ENCODE measurements at places on chromosomes 7 and 10. TPM values are rescaled to one million over a fixed set of nuclear protein-coding genes. Genes with fewer than 3 reads are reported as not detected.

Gene ANK3
- 10.4 TPM for polyA plus RNA-seq

Gene ANKRD7
- 0.03 TPM for polyA plus RNA-seq

Gene AMPH
- 6.6 TPM for polyA plus RNA-seq

Gene SFTPA2
- 4,237 TPM for polyA plus RNA-seq

Gene LIPJ
- 0.12 TPM for polyA plus RNA-seq

Gene SDK1
- polyA plus RNA-seq: 3.7 TPM

Gene SPDYE16
- 0.18 TPM for polyA plus RNA-seq

Gene CPA1
- polyA plus RNA-seq: 0.66 TPM

DNA sequence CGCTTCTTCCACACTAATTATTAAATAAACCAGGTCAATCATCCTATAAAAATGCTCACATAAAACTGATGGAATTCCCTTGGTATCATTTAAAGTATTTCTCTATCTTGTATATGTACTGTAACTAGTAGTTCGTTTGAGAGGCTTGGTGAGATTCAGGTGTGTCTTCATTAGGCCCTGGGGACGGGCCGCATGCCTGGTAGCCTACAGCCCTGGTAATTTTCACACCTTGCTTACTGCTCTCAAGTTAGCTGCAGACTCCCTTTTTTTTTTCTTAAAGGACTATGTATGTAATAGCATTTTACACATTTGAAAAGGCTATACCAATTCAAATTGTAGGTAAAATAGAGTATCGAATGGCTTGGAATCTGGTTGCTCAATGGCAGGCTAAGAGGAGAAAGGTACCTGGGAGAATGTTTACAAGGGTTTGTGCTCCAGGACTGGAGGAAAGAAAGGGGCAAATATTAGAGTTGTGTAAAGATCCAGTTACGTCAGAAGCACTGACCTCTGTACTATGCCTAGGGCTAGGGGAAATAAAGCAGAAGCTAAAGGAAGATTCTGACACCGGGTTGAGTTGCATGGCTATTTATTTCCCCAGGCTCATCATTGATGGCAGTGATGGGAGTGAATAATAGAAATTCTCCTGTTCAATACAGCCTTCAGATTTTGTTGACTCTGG lies 58.8 kb upstream of the PNLIP start:
- no peak for DNase-seq

DNA sequence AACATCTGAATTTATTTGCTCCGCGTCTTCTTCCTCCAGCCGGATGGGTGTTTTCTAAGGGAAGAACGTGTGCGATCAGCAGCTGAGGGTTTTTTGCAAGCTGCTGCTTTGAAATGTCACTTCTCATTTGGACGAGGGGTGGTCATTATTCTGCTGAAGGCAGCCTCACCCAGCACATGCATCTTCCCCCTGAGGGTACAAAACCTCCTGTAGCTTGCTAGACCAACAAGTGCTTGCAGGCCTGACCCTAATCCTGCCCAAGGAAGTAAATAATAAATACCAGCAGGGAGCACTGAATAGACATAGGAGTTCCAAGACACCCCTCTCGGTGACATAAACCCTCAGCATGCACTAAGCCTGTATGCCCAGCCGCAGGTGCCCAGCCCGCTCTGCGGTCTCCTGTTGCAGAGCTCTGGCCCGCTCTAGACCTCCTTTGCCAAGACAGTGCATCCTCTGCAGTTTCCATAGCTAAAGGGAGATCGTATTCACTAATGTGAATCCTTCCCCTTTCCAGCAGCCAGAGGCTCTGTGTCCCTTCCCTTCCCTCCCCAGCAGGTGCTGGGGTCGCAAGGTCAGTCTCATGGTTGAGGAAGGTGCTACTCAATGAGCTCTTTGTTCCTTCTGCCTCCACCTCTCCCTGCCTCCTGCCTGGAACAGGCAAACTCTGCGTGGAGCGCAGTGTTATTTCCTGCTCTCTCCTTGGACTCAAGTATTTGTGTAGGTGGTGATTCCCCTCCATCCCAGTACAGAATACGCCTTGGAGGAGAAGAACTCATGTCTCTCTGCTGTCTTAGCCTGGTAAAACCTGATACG lies 36.6 kb downstream of the SBDS start:
- DNase-seq: peak; percentile 10

- DNase-seq: no peak
Observed at GRCh38 chr7:141198194-141198958, 124.5 kb downstream of the TMEM178B start.

DNA sequence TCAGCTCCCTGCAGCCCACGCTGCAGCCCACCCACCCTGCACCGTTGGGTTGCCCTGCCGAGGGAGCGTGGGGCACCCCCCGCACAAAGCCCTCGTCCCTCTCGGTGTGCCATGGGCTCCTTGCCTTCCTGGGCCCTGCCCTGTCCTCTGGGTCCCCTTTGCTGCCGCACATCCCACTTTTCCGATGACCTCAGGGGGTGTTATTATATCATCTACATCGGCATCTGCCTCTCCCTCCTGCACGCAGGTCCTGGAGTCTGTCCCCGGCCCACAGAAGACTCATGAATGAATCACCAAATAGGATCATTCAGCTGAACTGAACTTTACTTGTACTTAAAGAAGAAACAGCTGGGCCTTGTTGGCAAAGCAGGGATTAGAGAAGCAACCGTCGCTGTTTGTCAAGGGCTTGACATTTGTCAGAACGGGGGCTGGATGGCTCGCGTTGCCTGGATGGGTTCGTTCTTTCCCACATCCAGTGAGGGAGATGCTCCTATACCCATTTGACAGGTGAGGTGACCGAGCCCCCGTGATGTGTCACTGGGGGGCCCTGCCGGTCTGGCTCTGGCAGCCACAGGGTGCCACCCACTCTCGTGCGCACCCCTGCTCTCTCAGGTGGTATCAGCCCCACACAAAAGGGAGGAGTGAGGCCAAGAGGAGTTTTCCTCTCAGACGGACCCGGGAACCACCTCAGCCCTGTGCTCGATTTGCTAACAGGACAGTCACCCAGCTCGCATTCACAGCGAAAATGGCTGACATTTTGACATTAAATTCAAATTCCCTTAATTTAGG lies 58.6 kb upstream of the EBF3 start:
- DNase-seq: peak; percentile 20

- DNase-seq: no peak
Observed at GRCh38 chr10:92993699-92994272, 66.8 kb upstream of the CYP26C1 start.

DNA sequence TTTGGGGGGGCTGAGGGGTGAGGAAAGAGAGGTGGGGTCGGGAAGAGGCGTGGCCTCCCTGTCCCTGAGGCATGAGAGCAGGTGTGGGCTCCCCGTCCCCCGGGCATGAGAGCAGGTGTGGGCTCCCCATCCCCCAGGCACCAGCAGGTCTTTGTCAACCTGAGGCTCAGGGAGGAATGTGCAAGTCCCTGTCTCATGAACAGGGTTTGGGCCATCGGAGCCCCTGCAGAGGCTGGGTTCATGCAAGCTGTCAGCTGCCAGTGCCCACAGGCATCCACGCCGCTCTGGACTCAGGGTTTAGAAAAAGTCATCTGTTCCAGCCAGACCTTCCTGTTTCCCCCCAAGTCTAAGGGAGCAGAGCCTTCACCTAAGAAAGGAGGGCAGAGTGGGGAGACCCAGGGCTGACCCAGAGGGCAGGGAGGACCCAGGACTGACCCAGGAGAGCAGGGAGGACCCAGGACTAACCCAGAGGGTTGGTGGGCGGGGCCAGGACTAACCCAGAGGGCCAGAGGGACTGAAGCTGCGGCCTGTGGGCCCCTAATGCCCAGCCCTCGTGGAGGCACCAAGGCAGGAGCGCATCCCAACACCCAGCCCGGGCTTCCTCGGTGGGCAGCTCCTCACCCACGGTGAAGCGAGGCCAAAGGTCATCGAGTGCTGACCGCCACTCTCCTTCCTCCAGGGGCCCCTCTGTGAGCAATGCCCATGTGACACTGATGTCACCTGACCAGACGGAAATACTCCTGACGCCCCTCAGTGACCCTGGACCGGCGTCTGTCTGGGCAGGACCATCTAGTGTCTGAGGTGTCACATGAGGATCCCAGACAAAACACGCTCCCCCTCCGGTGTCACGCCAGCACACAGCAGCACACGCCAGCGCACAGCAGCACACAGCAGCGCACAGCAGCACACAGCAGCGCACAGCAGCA lies 28.9 kb upstream of the GPR146 start:
- no peak for DNase-seq

DNA sequence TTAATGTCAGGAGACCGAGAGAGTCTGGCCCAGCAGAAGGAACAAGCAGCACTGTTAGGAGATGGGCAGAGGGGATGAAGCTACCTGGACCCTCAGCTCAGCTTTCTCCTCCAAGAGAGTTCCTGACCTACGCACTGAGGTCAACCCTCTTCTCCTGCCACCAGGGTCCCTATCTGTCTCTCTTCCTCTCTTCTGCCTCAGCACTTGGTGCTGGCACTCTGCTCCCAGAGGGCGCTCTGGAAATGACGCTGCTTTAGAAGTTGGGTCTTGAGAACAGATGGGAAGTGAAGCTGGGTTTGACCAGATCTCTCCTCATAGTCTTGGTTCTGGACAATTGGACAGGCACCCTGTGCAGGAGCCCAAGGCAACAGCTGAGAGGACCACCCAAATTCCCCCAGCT lies 216.0 kb upstream of the AGK start:
- no peak for DNase-seq

DNA sequence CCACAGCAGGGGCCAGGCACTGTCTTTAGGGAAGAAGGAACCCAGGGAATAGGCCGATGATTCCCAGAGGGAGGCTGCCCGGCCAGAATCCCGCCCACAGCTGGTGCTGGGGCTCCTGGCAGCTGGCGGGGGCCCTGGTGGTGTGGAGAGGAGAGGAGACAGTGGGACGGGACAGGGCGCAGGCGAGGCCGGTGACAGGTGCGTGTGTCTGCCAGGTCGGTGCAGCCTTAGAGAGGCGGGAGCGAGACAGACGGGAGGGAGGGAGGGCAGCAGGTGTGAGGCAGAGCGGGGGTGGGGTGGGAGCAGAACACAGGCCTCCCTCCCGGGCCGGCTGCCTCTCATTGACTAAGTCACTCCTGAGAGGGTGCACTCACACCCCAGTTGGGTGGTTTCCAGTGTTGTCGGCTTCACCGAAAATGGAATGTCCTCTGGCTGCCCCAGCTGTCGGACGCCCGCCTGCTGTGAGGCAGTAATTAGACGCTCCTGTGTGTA lies 55.2 kb downstream of the ELFN1 start:
- DNase-seq: peak; percentile 62

- DNase-seq: no peak
Observed at GRCh38 chr10:66752714-66753113, 173.1 kb upstream of the LRRTM3 start.

DNA sequence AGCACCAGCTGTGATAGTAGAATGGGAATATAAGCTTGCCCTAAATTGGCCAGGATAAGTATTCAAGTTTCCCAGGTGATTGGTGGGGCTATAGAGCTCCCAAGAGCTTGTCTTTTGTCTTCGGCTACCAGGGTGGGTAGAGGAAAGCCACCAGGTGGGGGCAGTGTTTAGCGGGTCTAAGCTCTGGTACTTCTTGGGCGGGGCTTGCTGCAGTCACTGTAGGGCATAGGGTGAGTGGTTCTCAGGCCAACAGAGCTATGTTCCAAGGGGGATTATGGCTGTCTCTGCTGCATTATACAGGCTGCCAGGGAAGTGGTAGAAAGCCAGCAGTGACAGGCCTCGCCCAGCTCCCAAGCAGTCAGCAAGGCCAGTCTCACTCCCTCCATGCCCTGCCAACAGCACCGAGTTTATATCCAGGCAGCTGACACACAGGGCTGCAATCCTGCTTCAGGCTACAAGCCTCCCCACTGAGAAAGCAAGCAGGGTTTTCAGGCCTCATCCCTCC lies 110.7 kb downstream of the ZNF467 start:
- DNase-seq: peak; percentile 9

DNA sequence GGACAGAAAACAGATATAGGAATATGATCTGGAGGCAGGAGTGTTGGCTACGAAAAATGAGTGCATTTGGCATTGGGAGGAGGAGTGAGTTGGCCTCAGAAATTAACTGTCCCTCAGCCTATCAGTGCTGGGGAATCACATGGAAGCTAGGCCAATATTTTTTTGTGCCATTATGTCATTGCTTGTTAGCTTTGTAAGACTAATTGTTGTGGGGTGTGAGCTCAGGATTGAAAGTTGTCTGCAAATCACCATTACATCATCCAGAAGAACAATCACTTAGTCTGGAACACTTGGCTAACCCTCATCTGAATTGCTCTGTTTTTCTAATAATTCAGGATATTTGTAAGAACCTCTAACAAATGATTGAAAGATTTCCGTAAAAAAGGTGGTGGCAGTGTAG lies 45.2 kb upstream of the SEMA3D start:
- no peak for DNase-seq

- DNase-seq: no peak
Observed at GRCh38 chr7:2934984-2935740, 91.1 kb upstream of the GNA12 start.

GRCh38 chr7:123604739-123605138 lies 3.1 kb downstream of the ASB15 start:
- DNase-seq: no peak

GRCh38 chr10:51707821-51708424 lies 8.5 kb upstream of the CSTF2T start:
- DNase-seq: no peak

DNA sequence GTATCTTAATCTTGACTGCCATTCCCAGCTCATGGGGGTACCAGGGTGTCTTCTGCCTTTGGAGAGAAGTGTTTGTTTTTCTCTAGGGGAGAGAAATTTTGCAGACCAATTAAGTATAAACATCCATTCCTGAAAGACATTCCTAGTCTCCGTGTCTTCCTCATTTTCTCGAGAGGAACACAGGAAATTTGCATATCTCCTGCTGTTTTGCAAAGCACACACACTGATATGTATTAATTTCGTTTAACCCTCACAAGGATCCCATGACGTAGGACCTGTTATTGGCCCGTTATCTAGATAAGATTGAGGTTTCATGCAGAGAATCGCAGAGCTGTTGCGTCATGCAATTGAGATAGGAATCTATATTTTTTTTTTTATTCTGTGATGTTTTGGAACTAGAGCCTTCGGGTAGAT lies 944 bp downstream of the RHBDD2 start:
- DNase-seq: peak; percentile 16

DNA sequence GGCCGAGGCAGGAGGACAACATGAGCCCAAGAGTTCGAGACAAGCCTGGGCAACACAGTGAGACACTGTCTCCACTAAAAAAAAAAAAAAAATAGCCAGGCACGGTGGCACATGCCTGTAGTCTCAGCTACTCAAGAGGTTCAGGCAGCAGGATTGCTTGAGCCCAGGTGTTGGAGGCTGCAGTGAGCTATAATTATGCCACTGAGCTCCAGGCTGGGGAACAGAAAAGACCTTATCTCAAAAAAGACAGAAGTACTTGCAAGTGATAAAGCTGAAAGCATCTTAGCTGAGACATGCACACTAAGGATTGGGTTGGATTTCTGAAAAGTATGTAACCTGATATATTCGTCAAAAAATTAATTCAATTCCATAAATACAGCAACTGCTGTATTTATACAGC lies 68.4 kb downstream of the PPP1R3C start:
- DNase-seq: no peak

DNA sequence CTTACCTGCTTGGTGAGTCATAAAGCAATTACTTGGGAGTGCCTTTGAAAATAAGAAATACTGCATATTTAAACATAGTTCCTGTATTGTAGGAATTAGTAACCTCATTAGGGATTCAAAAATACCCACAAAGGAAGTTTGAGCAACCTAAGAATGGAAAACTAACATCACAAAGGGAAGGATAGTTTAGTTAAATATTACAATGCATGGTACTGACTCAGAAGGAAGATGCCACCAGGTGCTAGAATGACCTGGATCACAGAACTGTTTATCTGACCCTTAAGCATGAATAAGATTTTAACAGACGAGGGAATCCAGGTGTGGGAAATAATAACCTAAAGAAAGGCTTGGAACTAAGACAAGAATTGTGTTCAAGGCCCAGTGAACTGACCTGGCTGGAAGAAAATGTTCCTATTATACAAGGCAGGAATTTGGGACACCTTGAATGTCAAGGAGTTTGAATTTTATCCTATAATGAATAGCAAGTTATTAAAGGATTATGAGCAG lies 106.4 kb downstream of the GSAP start:
- no peak for DNase-seq

Data from lung (tissue), 17 donors.